Jurkat, Clone E6-1 (cell line): ENCODE measurements at places on chromosomes 13 and 19.

DNA sequence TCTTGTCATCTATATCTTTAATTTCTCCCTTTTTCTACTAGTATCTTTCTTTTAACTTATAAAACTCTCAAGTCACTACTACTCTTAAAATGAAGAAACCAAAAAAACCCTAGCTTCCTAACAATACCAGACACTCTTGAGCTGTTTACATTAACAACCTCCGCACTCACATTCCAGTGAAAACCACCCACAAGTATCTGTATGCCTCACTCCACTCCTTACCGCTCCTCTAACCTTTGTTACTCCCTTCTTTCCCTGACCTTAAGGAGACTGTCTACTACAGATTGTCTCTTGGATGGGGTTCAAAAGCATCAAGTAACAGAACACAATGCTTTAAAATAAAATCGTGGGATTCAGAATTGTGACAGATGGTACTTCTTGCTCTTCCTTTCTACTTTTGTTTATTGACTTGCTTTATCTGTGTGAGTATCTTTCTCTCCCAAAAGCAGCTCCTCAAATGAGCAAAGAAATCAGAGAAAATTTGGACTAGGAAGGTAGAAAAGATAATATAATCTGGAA, 110.0 kb upstream of the FBXL3 start:
- no peak for DNase-seq

DNA sequence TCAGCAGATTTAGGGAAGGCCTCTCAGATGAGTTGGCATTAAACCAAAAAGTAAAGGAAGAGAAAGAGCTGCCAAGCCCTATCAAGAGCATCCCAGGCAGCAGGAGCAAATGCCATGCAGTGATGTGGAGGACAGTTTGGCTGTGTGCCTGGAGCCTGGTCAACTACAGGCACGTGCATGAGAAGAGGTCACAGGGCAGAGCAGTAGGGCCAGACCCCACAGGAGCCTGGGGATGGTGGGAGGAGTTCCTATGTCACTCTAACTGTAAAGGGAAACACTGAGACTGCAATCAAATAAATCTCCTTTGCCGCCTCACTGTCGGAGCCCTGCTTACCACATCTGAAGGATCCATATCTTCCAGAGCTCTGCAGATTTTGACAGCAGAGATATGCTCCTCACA, 240.5 kb downstream of the ENOX1 start:
- peak; percentile 72 for DNase-seq

DNA sequence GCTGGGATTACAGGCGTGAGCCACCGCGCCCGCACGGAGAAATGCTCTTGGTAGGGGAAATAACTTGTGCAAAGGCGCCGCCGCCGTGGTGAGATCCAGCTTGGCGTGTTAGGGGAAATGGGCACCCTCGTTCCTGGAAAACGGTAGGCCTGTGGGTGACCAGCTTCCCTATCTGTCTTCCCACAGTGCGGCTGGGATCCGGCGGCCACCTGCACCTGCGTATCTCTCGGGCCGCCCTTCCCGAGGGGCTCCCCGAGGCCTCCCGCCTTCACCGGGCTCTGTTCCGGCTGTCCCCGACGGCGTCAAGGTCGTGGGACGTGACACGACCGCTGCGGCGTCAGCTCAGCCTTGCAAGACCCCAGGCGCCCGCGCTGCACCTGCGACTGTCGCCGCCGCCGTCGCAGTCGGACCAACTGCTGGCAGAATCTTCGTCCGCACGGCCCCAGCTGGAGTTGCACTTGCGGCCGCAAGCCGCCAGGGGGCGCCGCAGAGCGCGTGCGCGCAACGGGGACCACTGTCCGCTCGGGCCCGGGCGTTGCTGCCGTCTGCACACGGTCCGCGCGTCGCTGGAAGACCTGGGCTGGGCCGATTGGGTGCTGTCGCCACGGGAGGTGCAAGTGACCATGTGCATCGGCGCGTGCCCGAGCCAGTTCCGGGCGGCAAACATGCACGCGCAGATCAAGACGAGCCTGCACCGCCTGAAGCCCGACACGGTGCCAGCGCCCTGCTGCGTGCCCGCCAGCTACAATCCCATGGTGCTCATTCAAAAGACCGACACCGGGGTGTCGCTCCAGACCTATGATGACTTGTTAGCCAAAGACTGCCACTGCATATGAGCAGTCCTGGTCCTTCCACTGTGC, 2.4 kb downstream of the GDF15 start:
- peak; percentile 48 for DNase-seq

DNA sequence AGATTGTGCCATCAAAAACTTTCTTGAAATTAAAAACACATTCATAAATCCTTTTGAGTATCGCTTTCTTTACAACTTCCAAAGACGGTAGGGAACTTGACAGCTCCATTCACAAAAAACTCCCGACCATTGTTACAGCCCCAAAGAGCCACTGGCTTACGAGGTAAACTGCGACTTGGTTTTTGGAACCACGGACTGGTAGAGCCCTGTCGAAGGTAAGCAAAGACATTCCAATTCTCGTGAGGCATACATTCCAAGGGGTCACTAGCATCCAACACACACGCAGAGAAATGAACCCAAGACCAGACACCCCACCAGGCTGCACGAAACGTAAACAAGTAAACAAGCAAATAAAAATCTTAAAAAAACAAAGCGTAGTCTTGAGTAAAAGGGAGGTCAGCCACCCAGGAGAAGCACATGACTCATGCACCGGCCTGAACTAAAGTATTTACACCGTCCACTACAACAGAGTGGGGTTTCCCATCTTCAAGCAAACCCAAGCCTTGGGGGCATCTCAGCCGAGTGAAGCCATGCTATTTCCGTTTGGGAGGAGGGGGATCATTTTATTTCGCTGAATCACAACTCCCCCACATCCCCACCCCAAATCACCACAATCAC, 1.4 kb downstream of the BRD4 start:
- DNase-seq = no peak

- no peak for DNase-seq
Observed at GRCh38 chr13:97339988-97340749, 93.8 kb upstream of the RAP2A start.

DNA sequence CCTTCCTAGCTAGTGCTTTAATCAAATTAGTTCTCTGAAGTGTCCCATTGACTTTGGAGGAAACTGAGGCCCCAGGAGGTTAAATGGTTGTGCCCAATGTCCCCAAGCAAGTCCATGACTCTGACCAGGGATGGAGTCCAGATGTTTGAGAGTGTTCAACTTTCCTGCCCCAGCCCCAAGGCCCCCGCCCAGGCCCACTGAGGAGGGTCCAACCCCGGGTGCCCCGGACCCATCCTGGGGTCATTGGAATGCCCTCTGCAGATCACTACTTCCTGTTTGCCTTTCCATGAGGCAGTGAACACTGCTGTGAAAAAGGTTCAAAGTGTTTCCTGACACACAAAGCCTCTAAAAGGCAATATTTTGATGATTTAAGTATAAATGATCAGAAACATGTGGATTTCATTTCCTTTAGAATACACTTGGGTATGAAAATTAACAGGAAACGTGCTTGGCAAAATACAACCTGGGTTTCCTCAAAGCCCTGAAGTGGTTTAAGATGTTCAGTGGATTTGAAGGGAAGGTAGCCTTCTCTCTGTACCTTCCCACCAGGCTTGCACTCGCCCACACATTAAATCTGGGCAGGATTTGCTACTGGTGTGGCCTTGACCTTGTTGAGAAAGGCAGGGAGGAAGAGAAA, 335.7 kb downstream of the TSHZ3 start:
- DNase-seq = no peak

DNA sequence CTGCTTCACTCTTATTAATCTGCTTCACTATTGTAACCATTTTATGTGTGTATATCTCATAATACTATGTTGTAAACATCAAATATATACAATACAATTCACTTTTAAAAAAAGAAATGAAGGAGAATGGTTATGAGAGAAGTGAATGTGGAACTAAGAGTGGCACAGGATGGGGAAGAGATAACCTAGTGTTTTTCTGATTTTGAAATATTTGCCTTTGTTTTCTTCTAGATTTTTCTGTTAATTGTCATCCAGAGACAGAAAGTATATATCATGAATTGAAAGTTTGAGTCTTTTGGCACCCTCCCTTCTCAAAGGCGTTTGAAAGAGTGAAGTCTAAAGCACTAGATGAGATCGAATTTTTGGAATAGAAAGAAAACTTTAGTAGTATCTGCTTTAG, 2.8 kb downstream of the DNAJC3 start:
- no peak for DNase-seq

DNA sequence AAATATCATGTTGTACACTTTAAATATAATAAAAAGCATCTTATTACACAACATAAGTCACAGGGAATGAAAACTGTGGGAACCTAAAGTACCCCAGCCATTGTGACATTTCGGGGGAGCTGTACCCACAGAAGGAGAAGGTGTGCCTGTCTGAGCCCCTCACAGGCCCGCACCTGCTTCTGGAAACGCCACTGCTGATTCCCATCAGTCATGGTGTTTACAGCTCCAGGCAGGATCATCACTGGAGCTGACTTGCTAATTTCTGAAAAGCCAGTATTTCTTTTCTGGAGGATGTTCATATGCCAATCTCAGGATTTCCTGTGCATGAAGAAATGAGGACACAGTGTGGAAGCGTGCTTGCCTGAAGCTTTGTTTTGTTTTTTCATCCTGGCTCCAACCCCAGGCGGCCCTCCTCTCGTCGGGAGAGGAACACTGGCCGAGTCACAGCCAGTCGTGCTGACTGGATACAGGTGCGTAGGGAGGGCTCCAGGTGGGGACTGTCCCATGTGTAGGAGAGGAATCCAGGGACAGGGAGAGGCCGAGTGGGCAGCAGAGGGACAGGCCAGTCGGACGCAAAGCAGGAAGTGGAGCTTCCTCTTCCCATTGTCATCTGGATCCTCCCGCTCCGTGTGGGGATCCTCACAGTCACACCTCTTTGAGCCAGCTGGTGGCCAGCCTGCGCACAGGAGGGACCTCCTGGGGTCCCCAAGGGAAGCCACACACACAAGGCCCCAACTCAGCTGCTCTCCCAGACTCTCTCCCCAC, 4.2 kb upstream of the ATP12A start:
- no peak for DNase-seq
